C1 segment of cervical spinal cord (tissue), 14 donors: ENCODE measurements at places on chromosomes 3 and 15.

GRCh38 chr3:146747928-146748327 is 142.8 kb upstream of the PLSCR5 start:
- DNase-seq = no peak

GRCh38 chr15:44081026-44082013 is 113.8 kb downstream of the FRMD5 start:
- no peak for DNase-seq

DNA sequence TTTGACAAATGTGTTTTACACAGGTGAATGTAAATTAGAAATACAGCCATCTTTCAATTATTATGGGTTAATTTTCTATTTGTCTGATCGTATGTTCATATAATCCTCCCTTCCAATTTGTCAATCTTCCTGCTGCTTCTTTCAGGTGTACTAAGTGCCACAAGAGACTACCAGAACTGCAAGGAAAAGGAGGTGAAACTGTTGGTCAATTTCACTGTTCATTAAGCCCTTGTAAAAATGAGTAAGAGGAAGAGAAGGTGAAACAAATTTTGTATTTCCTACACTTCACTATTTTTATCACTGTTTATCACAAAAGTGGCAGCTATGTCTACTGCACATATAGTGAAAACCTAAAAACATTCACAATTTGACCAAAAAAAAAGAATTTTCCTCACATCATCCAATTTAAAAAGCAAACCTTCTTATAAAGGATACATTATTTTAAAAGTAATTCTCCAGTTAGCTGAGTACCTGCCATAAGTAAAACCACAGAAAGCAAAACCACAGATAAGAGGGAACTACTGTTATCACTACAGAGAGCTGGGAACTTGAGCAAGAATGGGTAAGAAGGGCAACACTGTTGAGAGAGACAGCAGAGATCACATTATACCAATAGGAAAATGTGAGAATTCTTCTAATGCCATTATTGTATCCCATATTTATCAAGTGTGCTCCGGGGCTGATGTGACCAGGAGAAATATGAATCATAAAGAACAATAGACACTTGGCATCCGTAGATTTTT is 163.0 kb downstream of the TBC1D5 start:
- no peak for DNase-seq

- DNase-seq = no peak
Measured at GRCh38 chr3:122562923-122563716, 980 bp downstream of the PARP9 start.

GRCh38 chr3:49666592-49666991 is 7.6 kb upstream of the APEH start:
- DNase-seq = no peak

DNA sequence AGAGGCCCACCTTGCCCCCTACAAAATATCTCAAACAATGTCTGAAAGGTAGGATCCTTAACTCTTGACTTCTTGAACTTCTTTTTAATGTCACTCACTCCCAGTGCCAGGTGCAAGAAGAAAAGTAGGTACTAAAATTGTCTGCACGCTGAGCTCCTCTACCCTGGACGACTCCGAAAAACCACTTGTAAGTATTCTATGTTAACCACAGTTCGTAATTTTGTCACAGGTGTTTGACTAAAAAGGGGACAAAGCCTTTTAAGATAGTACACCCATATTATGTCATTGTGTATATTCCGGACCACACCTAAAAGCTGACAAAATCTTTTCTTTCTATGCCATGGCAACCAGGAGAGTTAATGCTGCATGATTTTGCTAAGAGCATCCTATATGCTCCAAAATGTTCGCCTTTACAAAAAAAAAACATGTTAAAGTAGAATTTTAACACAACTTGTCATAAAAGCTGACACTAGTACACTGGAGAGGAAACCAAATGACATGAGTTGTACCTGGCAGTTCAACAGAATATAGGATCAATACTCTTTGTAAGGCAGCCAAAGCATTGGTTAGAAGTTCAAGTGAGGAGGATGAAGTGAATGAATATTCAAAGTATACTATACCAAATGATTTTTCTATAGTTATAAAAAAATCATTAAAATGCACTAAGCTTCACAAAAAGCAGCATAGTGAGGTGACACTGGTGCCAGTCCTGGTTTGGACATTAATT is 210.5 kb downstream of the FOXP1 start:
- DNase-seq = no peak

DNA sequence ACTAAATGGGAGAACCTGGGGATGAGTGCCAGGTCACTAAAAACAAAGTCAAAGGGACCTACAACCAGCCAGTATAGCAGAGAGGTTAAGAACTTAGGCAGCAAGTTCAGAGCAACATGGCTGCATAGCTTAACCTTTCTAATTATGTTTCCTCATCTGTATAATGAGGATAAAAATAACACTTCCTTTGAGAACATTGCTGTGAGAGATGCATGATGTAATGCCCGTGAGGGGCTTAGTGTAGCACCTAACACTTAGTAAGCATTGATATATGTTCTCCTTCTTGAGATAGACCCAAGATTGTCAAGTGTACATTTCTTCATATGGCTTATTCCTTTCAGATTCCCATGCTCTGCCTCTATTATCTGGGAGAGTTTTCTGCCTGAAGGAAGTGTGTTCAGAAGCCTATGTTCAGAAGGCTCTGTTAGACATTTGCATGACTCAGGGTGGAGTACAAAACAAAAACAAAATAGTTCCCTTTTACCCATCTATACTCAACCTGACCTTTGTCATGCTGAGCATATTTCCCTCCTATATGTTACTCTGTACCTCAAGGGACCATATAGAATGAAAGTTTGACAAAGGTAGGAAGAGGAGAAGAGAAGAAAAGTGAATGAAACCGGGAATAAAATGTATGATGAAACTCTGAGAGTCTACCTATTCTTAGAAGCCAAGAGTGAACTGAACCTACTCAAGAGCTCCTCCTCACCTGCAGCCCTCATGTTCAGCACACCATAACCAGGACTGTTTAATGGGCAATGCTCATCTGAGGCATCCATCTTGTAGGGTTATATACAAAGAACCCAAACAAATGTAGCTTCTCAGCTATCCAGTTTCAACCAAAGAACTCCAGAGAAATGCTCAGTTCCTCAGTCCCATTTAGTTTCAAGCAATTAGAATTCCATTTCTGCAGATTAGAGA is 70.7 kb upstream of the KCNMB2 start:
- no peak for DNase-seq

GRCh38 chr15:72197460-72198355 is at the start of gene GRAMD2A:
GRAMD2A (minus strand) TSS chr15:72197787.
- no peak for DNase-seq

GRCh38 chr3:174397848-174398247 is 461.3 kb upstream of the NAALADL2 start:
- DNase-seq = no peak

GRCh38 chr15:72231833-72232478 is 966 bp upstream of the PKM start:
- DNase-seq = no peak

GRCh38 chr15:80695911-80696661 is 976 bp downstream of the ABHD17C start:
- no peak for DNase-seq

GRCh38 chr15:67242708-67243111 is 11.8 kb downstream of the AAGAB start:
- DNase-seq = no peak

DNA sequence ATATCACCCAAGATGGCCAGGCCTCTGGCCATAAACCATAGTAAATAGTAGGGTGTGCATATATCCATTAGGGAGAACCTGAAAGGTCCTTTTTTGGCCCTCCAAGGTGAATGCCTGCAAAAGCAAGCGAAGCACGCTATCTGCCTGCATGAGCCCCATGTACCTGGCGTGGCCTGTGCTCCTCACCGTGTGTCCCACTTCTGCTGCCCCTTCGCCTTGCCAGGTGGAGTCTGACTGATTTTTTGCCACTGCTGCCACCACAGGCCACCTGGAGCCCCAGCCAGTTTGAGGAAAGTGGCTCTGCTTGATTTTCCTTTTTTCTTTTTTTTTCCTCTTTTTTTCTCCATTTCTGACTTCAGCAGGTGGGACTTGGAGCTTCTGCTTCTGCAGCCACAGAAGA is 139.7 kb downstream of the SNRPN start:
- DNase-seq = no peak

GRCh38 chr15:63212050-63213004 is 22.9 kb downstream of the RAB8B start:
- no peak for DNase-seq

DNA sequence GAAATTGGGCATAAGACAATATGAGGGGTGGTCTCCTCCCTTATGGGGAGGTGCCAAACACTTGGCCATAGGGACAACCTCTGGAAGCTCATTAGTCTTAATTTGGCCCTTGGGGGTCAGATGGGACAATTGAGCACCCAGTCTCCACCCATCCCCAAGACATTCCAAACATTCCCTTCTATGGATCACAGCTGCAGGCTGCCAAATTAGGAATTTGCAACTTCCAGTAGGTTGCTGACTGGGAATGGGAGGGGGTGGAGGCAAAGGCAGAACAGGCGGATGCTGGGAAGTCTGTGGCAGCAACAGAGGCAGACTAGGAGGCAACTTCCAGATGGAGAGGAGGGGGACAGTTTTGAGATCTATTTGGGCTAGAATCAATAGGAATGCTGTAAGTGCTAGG is 1.4 kb upstream of the PDHB start:
- no peak for DNase-seq

GRCh38 chr15:31811641-31812040 is 218.7 kb upstream of the CHRNA7 start:
- no peak for DNase-seq

GRCh38 chr3:194136519-194137007 is 615 bp downstream of the HES1 start:
- no peak for DNase-seq

GRCh38 chr15:82751308-82751707 is 41.6 kb upstream of the AP3B2 start:
- DNase-seq = no peak

GRCh38 chr3:49717211-49717958 is 2.1 kb downstream of the AMIGO3 start:
- no peak for DNase-seq

DNA sequence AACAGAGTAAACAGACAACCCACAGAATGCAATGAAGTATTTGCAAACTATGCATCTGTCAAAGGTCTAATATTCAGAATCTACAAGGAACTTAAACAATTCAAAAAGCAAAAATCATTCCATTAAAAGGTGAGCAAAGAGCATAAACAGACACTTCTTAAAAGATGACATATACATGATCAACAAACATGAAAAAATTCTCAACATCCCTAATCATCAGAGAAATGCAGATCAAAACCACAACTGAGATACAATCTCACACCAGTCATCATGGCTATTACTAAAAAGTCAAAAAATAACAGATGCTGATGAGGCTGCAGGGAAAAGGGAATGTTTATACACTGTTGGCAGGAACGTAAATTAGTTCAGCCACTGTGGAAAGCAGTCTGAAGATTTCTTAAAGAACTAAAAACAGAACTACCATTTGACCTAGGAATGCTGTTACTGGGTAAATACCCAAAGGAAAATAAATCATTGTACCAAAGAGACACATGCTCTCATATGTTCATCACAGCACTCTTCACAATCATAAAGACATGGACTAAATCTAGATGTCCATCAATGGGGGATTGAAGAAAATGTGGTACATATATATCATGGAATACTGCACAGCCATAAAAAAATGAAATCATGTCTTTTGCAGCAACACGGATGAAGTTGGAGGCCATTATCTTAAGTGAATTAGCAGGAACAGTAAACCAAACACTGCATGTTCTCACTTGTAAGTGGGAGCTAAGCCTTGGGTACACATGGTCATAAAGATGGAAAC is 393.3 kb upstream of the CBLB start:
- DNase-seq = no peak

DNA sequence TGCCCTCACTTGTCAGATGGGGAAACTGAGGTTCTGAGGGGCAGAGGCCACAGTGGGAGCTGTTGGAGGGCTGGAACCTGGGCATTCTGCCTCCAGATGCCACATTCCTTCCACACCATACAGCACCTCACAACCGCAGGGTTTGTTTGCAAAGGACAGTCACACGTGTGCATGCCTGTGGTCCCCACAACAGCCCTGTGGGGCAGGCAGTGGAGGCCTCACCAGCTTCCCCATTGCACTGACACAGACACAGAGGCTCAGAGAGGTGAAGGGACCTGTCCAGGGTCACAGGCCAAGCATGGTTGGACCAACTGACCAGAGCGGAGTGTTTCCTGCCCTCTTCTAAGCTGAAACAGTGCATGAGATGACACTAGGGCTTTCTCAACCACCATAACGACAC is 75.2 kb upstream of the SEC13 start:
- no peak for DNase-seq

GRCh38 chr15:74281147-74282133 is 45.3 kb downstream of the CCDC33 start:
- no peak for DNase-seq

DNA sequence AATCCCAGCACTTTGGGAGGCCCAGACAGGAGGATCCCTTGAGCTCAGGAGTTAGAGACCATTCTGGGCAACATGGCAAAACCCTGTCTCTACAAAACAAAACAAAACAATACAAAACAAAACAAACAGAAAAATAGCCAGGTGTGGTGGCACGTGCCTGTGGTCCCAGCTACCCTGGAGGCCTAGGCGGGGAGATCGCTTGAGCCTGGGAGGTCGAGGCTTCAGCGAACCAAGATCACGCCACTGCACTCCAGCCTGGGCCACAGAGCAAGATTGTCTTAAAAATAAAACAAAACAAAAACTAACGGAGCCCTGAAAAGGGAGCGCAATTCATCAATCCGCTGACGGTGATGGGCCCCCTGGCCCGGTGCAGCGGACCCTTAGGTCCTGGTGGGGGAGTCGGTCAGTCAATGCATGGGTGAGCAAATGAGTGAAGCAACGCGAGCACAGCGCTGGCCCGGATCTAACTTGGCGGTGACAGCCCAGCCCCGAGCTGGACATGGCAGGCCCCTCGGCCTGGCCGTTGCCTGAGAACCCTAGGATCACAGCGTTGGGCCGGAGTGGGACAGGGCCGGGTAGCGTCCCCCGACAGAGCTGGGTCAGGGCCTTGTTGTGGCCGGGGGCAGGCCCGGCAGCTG is 52.4 kb upstream of the BLM start:
- DNase-seq = no peak

DNA sequence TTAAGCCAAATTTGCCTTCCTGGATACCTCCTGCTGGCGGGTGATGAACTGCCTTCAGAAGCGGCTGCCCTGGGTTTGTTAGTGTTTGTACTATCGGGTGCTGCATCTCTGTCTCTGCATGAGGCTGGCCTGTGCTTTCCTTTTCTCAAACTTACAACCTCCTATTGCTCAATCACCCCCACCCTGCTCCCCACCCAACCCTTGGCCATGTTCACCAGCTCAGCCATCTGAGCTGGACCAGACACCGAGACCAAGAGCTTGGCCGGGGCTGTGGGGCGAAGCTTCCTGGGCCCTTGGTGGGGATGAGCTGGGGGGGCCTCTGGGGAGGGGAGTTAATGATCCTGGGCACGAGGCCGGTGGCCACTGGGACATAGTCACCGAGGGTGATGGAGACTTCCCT is 16.8 kb upstream of the FBLN2 start:
- no peak for DNase-seq
